ENCODE measurements at places on chromosomes 12 and 14. TPM values are rescaled to one million over a fixed set of nuclear protein-coding genes. Genes with fewer than 3 reads are reported as not detected.

KRT3 gene
- 0.43 TPM for total RNA-seq

AHNAK2 gene
- total RNA-seq, result 34.3 TPM

MANSC4 gene
- not detected for total RNA-seq

HSPB8 gene
- total RNA-seq, result 54.6 TPM

LPAR5 gene
- 0.89 TPM for total RNA-seq
